ENCODE measurements at places on chromosomes 3 and 15.

- no peak for DNase-seq
Measured at GRCh38 chr3:133992951-133993620, 36.6 kb downstream of the SLCO2A1 start.

GRCh38 chr3:52259035-52259434 is 13.5 kb downstream of the PPM1M start:
- no peak for DNase-seq

DNA sequence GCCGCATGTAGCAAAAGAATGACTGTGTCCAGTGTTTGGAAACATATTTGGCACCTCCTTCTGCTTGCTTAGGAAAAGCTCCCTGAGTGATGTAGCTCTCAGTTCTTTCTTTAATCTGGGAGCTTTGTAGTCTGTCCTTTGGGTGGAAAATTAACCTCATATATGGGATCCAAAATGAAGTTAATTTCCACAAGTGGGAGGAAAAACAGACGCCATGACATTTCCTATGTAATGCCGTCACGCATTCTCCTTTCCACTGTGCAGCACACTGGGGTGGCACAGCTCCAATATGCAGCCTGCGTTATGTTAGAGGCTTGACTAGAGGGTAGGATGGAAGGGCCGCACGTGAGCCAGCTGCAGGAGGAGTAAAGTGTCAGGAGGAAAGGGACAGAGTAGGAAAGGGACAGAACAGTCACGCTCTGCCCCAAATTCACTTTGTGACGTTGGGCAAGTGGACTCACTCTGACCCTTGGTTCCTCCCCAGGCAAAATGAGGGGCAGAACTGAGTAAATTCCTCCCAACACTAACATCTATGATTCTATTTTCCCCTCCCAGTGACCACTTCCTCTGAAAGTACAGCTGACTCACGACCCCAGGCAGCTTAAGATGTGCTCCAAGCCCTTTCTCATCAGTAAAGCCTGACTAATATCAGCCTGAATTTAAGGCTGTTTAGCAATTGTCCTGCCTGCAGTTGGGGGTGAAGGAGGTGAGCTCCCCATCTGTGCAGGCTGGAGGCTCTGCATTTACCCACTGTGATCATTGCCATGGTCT is 176.5 kb upstream of the PFN2 start:
- DNase-seq: no peak

GRCh38 chr3:133394561-133395311 is 5.1 kb upstream of the BFSP2 start:
- no peak for DNase-seq

GRCh38 chr3:42652611-42653302 is 740 bp upstream of the ZBTB47 start:
- peak; percentile 57 for DNase-seq

DNA sequence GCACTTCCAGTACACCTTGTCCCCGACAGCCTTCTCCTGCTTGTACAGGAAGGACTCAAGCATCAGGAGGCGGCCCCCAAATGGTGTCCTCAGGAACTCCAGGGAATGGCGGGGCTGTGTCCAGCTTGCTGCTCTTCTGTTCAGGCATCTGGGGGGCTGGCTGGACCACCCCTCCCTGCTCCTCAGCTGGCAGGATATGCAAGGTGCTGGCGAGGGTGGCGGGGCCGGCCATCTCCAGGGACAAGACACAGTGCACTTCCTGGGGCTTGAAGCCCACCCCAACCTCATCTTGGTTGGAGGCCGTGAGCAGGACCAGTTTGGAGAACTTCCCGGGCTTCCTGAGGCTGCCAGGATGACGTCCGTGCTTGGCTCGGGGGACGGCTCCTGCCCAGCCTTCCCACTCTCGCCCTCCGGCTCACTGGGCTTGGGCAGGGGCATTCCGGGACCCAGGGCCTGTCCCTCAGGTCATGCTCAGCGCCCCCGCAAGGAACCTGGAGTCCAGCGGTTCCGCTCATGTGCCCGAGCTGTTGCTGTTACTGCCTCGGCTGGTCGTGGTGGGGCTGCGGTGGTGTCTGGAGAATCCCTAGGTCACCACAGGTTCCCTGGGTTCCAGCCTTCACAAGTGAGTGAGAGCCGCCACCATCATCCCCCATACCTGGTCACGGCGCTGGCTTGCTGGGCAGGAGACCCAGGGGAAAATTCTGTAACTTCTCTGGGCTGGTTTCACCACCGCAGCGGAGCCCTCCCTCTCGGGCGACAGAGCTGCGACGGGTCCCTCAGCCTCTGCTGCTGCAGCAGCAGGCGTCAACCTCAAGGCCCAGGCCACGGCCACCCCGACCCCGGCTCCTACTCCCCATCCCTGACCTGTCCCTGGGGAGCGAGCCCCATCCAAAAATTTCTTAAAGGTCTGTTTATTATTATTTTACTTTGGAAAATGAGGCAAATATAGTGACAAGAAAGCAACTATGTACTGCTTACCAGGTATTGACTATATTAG is 82.8 kb upstream of the FXR1 start:
- DNase-seq: no peak

DNA sequence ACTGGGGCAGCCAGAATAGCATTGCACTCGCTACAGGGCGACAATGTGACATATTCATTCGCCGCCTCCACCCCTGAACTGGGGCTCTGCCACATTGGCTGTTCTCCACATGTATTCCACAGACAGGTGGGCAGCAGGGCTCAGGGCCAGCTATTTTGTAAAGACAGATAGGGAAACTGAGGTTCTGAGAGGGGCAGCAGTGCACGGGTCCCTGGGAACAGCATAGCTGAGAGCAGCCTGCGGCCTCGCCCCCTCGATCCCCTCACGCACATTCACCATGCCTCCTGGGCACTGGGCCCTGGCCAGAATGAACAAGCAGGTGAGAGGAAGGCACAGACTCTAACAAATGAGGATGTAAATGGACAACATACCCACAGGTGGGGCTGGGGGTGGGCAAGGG is 75.0 kb upstream of the SPATA12 start:
- no peak for DNase-seq

GRCh38 chr3:179526989-179527391 is 35.7 kb upstream of the ACTL6A start:
- DNase-seq: peak; percentile 3

DNA sequence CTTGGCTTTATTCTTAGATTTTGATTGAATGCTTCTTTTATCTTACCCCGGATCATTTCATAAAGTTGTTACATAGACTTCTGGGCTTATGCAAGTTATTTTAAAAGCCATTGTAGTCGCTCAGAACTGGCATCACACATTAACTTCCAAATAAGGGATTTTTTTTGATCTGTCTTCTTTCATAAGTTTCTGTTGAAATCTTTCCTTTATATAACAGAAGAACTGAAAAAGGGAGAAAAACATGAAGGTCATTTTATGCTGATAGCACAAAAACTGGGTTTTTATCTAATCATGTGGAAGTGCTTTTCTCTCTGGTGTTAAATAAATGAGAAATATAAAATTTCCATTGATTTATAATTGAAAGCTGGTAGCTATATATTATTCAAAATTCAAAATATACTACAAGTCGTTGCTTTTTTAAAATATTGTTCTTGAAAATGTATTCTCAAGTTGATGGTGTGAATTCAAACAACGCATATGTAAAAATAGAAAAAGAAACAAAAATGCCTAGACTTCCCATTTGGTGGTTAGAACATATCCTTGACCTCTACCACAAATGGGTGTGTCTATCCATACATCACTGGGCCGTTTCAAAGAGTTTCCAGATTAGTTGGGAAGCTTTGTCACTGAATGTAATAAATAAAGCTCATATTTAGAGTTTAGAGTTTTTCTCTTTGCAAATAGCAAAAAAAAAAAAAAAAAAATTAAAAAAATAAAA is 258.3 kb upstream of the ZPLD1 start:
- no peak for DNase-seq

DNA sequence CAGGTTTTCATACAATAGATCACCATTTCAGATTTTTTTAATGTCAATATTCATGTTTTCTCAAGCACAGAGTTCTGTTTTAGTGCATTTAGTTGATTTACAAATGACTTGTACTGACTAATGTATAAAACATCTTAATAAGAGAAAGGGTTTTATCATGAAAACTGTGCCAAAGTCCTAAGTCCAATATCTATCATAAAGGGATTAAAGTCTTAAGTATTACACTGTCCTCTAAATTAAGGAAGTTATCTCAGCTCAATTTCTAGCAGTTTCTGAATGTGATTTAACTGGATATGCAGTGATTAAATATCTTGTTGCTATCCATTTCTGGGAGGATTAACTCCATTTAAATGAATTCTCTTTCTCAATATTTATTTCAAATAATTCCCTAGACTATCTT is 381.1 kb upstream of the CNTN4 start:
- no peak for DNase-seq

DNA sequence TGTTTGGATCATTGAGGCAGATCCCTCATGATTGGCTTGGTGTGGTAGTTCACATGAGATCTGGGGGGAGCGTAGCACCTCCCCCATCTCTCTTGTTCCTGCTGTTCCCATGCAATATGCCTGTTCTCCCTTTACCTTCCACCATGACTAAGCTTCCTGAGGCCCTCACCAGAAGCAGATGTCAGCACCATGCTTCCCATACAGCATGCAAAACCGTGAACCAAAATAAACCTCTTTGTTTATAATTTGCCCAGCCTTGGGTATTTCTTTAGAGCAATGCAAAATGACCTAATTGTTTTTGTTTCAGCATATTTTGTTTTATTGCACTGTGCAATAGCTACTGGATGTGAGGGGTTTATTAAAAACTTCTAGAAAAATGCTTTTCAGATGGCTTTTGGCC is 56.6 kb upstream of the CHST2 start:
- no peak for DNase-seq

- DNase-seq: peak; percentile 23
Measured at GRCh38 chr3:160027541-160028195, 39.0 kb downstream of the IL12A start.

DNA sequence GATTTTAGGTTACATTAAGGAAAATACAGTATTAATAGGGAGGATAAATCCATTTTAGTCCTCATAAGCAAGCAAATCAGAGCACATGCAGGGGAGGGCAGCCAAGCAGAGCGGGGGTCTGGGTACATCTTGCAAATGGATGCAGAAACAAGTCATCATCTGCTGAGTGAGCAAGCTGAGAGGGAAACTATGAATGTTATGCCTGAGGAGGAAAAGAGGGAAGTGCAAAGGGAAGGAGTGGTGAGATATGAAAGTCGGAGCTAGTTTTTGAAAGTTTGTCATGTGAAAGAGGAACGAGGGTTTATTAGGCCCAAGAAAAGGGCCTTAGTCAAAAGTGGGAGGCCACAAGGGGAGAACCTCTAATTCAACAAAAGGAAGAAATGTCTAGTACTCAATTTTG is 15.4 kb downstream of the PTX3 start:
- DNase-seq: no peak

- DNase-seq: no peak
Measured at GRCh38 chr15:40061212-40061901, 22.4 kb upstream of the SRP14 start.

GRCh38 chr3:105367063-105367405 is 325 bp downstream of the ALCAM start:
- DNase-seq: peak; percentile 18

- no peak for DNase-seq
Measured at GRCh38 chr3:40267937-40268724, 41.4 kb upstream of the EIF1B start.

- DNase-seq: no peak
Measured at GRCh38 chr15:41922353-41922752, 28.5 kb upstream of the SPTBN5 start.

DNA sequence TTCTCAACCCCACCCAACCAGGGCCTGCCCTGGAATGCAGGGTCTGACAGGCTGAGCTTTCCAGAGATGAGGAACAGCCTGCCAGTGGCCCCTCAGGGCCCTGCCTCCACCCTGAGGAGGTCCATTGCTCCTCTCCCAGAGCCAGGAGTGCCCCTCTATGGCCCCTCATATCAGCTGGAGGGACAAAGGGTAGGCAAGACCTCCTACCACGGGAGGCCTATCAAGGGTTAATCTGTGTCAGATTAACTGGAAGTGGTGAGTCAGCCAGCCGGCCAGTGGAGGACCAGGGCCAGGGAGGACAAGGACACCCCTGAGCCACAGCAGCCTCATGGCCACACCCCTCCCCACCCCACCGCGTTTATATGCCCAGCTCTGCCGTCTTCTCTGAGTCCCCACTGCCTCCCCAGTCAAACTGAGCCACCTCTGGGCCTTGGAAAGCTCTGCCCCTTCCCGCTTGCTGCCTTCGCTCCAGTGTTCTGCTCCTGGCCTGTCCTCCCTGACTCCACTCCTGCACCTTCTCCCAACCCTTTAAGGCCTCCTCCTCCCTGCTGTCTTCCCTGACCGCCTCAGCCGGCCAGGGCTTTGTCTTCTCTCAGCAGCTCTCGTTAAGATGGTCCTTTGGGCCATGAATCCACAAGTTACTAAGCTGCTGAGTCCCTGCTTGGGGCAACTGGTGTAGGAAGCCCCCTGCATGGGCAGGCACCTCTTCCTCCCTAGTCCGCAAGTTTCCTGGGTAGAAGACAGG is 6.5 kb downstream of the CCDC33 start:
- DNase-seq: peak; percentile 41

DNA sequence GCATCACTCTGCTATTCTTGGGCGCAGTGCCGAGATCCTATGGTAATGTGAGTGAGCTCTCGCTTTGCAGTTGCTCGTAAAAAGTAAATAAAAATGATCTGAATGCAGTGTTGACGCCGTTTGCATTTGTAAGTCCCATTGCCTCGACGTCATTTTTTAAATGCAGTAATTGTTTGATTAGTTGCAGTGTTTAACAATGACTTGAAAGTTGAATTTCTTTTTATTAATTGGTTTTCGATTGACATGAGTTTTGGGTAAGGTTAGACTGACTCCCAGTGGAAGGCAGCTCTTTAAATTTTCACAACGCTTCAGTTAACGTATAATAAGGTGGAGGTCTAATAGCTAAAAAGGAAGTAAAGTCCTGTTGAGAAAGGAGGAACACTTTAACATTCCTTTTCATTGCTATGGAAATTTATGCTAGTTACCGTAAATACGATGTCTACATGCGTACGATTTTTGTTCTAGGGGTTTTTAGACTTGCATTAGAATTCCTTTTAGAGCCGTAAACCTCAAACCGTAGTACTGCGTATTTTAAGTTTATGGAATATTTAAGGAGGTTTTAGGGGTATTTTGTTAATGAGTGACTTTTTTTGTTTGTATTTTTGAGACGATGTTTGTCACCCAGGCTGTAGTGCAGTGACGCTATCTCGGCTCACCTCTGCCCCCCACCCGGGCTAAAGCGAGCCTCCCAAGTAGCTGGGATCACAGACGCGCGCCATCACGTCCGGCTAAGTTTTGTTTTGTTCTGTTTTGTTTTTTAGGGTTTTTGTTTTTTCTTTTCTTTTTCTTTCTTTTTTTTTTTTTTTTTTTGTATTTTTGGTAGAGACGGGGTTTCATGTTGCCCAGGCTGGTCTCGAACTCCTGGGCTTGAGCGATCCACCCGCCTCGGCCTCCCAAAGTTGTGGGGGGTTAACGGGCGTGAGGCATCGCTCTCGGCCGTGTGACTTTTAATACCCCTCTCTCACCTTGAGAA is 1.4 kb downstream of the MORF4L1 start:
- DNase-seq: peak; percentile 35

GRCh38 chr3:29991198-29991597 is 615.2 kb upstream of the TGFBR2 start:
- DNase-seq: no peak

All from A549 (cell line).